ENCODE measurements at places on chromosomes 11 and 22. TPM values are rescaled to one million over a fixed set of nuclear protein-coding genes. Genes with fewer than 3 reads are reported as not detected.

The SAA1 gene
- total RNA-seq = 0.63 TPM

The ELP4 gene
- total RNA-seq = 49.7 TPM

The CASP4 gene
- 92.7 TPM for total RNA-seq

The APOL6 gene
- total RNA-seq = 6.3 TPM

The AIP gene
- total RNA-seq = 66.0 TPM

DNA sequence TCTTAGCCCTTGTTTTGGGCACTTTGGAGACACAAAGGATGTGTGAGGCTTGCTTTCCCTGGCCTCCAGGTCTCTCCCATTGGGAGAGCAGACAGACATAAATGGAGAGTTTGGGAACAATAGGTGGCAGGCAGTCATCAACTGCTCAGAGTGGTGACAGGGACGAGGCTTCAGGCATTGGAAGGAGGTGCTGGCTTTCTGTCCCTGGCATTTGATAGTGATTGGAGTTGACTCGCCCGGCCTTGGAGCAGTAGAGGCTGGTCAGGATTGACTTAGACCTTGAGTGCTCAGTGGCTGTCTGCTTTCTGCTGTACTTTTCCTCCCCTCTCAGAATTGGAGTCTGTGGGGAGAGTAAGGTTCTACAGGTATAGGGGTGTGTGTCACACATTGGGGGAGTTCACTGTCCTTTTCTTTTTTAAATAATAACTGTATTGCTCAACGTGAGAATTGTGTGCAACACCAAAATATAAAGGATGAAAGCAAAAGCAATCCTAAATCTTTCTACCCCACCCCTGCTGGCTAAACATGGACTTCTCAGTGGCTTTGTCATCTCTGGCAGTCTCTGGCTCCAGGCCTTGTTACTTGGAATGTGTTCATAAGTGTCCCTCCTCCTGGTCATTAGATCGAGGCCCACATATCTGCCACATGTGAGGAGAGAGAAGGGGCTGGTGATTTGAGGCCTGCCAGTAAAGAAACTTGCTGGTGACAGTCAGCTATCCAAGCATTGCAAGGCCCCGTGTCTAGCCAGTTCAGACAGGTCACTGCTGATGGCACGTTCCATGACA, 21.1 kb downstream of the SHISA8 start:
- peak overlapping the region; percentile 23 for H3K27ac ChIP-seq
- DNase-seq = no peak
- no peaks in the 10 kb centered on the region for H3K4me1 ChIP-seq
- no peaks in the 10 kb centered on the region for H3K27me3 ChIP-seq

- H3K27me3 ChIP-seq = no peaks in the 10 kb centered on the region
- H3K27ac ChIP-seq = peak overlapping the region; percentile 51
- H3K4me3 ChIP-seq = peak overlapping the region; percentile 69
- H3K4me1 ChIP-seq = peaks cover 11% of the 10 kb centered on the region
- H3K36me3 ChIP-seq = no peaks in the 10 kb centered on the region
- DNase-seq = no peak
These were observed 1.0 kb downstream of the KIAA1671 start for GRCh38 chr22:24953384-24954113.

- no peaks in the 10 kb centered on the region for H3K36me3 ChIP-seq
- H3K27ac ChIP-seq = no peak overlapping the region
- no peaks in the 10 kb centered on the region for H3K4me1 ChIP-seq
- H3K27me3 ChIP-seq = no peaks in the 10 kb centered on the region
- no peak for DNase-seq
These were observed 84.0 kb upstream of the RTL6 start for GRCh38 chr22:44582016-44582415.

DNA sequence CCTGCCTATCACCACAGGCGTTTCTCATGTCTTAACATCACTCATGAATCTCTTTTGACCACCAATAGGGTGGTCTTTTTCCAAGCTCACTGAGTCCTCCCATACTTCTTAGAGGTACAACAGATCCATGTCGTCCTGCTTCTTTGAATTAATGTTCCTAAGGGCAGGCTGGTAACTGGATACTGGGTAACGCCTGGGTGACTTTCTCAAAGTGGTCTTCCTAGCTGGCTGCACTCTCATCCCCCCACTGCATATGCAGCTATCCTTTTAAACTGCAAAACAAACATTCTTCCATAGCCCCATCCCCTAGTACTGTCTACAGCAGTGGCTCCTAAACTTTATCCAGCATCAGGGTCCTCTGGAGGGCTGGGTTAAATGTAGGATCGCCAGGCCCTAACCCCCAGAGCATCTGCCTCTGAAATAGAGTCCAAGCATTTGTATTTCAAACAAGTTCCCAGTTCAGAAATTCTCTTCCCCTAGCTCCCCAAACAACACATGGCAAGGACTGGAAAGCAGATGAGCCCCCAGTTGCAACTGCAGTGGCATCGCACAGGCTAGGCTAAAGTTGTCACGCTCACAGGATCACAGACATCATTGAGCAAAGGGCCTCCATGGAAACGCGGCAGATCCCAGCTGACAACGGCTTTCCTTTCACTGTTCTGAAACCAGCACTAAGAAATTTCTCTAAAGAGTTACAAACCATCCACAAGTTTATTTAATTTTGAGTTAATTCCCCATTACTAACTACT, 204.9 kb downstream of the LARGE1 start:
- H3K27ac ChIP-seq = no peak overlapping the region
- no peaks in the 10 kb centered on the region for H3K4me1 ChIP-seq

DNA sequence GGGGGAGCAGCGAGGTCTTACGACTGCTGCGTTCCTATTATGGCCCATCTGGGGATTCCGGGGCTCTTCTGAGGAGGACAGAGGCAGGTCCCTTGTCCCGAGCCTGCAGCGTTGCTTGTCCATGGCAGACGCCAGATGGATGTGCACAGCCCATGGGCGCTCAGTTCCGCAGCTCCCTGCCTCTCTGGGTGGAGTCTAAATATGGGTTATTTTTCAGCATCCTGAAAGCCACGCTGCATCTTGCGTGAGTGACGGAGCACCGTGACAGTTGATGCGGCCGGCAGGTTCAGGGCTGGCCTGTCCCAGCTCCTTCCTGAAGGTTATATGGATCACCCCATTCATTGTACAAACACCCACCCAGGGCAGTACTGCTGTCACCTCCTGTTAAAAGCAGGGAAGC, 1169.4 kb downstream of the BRD1 start:
- H3K4me1 ChIP-seq = peaks cover 4% of the 10 kb centered on the region
- DNase-seq = no peak
- H3K4me3 ChIP-seq = no peak overlapping the region
- peaks cover 4% of the 10 kb centered on the region for H3K36me3 ChIP-seq
- no peak overlapping the region for H3K27ac ChIP-seq
- H3K27me3 ChIP-seq = no peaks in the 10 kb centered on the region

- no peaks in the 10 kb centered on the region for H3K4me1 ChIP-seq
- no peak overlapping the region for H3K27ac ChIP-seq
- peaks cover 18% of the 10 kb centered on the region for H3K36me3 ChIP-seq
These were observed 17.5 kb downstream of the NCR3LG1 start for GRCh38 chr11:17369094-17369493.

- peaks cover 26% of the 10 kb centered on the region for H3K4me1 ChIP-seq
- H3K4me3 ChIP-seq = no peak overlapping the region
- DNase-seq = no peak
- H3K27ac ChIP-seq = no peak overlapping the region
These were observed 140.0 kb downstream of the CACNA1I start for GRCh38 chr22:39710380-39711150.

- no peaks in the 10 kb centered on the region for H3K27me3 ChIP-seq
- H3K27ac ChIP-seq = peak overlapping the region; percentile 96
- no peaks in the 10 kb centered on the region for H3K36me3 ChIP-seq
- peak overlapping the region; percentile 75 for H3K4me3 ChIP-seq
- peak; percentile 42 for DNase-seq
These were observed 607 bp upstream of the ZNF70 start for GRCh38 chr22:23751441-23751996.

GRCh38 chr22:46067159-46068111, 82.9 kb upstream of the PPARA start:
- H3K4me3 ChIP-seq = peak overlapping the region; percentile 87
- H3K4me1 ChIP-seq = peaks cover 33% of the 10 kb centered on the region
- H3K27me3 ChIP-seq = no peaks in the 10 kb centered on the region
- H3K36me3 ChIP-seq = no peaks in the 10 kb centered on the region

Measured in A673 (cell line).